ENCODE measurements at places on chromosomes 7 and 10. TPM values are rescaled to one million over a fixed set of nuclear protein-coding genes. Genes with fewer than 3 reads are reported as not detected.

The CALCR gene
- not detected for total RNA-seq

GRCh38 chr10:68517188-68517587 is 10.1 kb downstream of the SLC25A16 start:
- DNase-seq, result no peak

DNA sequence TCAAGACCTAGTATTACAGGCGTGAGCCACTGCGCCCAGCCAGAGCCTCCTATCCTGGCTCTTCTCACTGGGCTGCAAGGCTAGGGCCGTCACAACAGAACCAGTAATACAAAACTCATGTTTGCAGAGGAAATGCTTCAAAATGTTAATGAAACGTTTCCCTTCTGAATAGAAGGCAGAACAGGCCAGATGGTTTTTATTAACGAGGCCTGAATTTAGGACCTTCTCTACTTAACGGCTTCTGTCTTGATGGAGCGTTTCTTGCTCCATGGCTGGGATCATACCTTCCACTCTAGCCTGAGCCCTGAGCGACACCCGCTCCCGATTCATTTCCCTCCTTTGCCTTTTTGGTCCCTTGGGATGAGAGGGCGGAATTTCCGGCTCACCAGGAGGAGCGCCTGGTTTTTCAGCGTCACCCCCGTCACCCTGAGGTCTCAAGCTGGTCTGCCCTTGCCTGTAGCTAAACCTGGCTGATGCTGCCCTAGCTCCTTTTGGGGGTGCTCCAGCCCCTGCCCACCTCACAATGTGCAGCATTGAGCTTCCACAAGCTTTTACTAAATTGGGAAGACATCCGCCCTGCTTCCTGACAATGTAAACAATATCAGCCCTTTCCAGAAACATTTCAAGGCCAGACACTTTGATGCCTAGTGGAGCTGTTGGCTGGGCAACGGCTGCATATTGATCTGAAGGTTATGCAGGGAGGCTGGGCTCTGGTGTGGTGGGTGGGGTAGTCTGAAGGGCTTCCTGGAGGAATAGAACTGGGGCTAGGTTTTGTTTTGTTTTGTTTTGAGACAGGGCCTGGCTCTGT is 5.2 kb downstream of the CLIP2 start:
- no peak for DNase-seq

The NUPR2 gene
- not detected for total RNA-seq

DNA sequence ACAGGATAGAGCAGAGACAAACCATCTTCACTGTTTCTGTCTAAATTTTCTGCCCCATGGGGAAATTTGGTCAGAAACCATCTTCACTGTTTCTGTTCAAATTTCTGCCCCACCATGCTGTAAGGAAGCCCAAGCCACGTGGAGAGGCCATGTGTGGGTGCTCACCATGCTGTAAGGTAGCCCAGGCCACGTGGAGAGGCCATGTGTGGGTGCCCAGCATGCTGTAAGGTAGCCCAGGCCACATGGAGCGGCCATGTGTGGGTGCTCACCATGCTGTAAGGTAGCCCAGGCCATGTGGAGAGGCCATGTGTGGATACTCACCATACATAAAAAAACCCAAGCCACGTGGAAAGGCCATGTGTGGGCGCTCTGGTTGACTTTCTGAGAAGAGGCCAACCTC is 1088.7 kb upstream of the AUTS2 start:
- DNase-seq, result no peak

The ZNF735 gene
- not detected for total RNA-seq

The STEAP4 gene
- not detected for total RNA-seq

GRCh38 chr10:32246685-32247084 is 100.3 kb downstream of the EPC1 start:
- no peak for DNase-seq

The LRRC17 gene
- total RNA-seq, result not detected

- DNase-seq, result no peak
Observed at GRCh38 chr7:113140956-113141355, 22.6 kb upstream of the SMIM30 start.

DNA sequence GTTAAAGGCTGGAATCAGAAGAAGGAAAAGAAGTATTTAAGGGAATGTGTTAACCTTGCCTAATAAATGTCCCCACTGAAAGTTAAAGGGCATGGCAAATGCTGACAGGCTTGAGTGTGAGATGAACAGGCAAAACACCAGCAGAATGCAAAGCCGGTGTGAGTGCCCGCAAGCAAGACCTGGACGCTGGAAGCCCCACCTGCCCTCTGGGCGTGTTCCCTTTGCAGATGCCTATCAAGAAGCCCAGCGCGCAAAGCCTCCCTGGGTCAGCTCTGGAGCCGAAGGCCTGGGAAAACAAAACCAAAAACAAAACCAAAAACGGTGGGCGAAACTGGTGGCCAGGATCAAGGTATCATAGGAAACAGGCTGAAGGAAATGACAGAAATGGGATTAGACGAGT is 200.3 kb downstream of the SFMBT2 start:
- DNase-seq, result no peak

All from CD4-positive, alpha-beta T cell (primary cell).